ENCODE measurements at places on chromosomes 3 and 15.

DNA sequence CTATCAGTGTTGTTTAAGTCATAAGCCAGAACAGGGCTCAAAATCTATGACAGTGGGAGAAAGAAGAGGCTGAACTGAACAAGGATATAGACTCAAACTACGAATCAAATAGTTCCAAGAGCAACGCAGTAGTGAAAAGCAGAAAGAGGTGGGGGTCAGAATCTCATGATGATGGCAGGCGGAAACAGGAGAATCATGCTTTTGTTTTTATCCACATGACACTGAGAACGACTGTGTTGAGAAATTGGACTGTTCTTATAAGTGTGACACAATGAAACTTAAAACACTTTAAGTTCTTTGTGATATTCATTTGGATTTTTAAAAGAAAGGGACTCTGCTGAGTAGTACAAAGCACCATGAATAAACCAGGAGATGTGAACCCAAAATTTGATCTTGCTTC lies 309.4 kb downstream of the ULK4 start:
- no peak for DNase-seq

GRCh38 chr3:82088749-82089148 lies 327.3 kb upstream of the GBE1 start:
- DNase-seq, result no peak

GRCh38 chr3:56467108-56467507 lies 1.2 kb downstream of the ERC2 start:
- peak; percentile 41 for DNase-seq

- no peak for DNase-seq
Observed at GRCh38 chr3:56087451-56088053, 380.7 kb downstream of the ERC2 start.

GRCh38 chr3:159532577-159532976 lies 456.1 kb upstream of the IL12A start:
- no peak for DNase-seq

GRCh38 chr15:94070356-94071295 lies 160.7 kb upstream of the MCTP2 start:
- DNase-seq, result no peak
